ENCODE measurements at places on chromosomes 2 and 18.

DNA sequence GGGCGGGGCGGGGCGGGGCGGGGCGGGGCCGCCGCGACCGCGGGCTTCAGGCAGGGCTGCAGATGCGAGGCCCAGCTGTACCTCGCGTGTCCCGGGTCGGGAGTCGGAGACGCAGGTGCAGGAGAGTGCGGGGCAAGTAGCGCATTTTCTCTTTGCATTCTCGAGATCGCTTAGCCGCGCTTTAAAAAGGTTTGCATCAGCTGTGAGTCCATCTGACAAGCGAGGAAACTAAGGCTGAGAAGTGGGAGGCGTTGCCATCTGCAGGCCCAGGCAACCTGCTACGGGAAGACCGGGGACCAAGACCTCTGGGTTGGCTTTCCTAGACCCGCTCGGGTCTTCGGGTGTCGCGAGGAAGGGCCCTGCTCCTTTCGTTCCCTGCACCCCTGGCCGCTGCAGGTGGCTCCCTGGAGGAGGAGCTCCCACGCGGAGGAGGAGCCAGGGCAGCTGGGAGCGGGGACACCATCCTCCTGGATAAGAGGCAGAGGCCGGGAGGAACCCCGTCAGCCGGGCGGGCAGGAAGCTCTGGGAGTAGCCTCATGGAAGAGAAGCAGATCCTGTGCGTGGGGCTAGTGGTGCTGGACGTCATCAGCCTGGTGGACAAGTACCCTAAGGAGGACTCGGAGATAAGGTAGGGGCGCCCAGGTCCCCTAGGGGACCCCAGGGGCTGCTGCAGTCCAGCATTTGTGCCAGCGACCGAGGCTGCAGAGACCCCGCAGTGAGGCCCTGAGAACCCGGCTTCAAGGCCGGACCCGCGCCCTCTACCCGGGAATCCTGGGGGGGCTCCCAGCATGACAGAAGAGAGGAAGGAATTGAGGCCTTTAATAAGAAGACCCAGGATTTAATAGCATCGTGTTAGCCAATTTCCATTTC lies at the start of gene KHK:
TSS of gene KHK (plus strand) at position 49 of the 870 bp plus-strand sequence. CDS start at position 537, 488 bp downstream.
- DNase-seq, result no peak

- no peak for DNase-seq
Measured at GRCh38 chr2:45825001-45825651, 173.7 kb downstream of the PRKCE start.

- DNase-seq, result no peak
Measured at GRCh38 chr2:96315400-96316071, 9.6 kb upstream of the ITPRIPL1 start.

GRCh38 chr2:147181351-147182029 lies 663.3 kb upstream of the ACVR2A start:
- DNase-seq, result no peak

- DNase-seq, result no peak
Measured at GRCh38 chr2:41717839-41718238, 330.0 kb upstream of the PKDCC start.

DNA sequence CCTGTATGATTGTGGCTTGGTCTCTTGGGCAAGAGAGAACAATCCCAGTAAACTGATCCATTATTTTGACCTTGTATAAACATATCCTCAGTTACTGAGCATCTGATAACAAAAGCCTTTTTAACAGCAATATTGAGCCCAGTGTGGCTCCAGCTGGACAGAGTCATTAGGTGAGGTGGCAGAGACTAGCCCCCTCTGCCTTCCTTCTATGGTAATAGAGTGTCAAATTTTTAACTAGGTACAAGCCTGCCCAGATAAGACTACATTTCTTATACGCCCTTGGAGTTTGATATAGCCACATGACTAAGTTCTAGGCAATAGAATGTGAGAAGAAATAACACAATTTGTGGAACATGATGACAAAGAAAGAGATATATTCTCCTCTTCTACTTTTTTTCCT lies 56.2 kb downstream of the HNMT start:
- no peak for DNase-seq

Data from stimulated activated CD4-positive, alpha-beta T cell treated with anti-CD3 and anti-CD28 coated beads, Interleukin-15, amount 100 ng/mL, for 1 hour (primary cell).